Panc1 (cell line): ENCODE measurements at places on chromosomes 2 and 18. TPM values are rescaled to one million over a fixed set of nuclear protein-coding genes. Genes with fewer than 3 reads are reported as not detected.

GRCh38 chr18:11808001-11808855 lies 43.0 kb upstream of the CHMP1B start:
- H3K4me1 ChIP-seq = no peaks in the 10 kb centered on the region
- H3K27ac ChIP-seq = no peak overlapping the region
- H3K27me3 ChIP-seq = no peaks in the 10 kb centered on the region

The OSR1 gene
- 4.4 TPM for total RNA-seq

- no peak overlapping the region for H3K27ac ChIP-seq
- no peak overlapping the region for H3K4me3 ChIP-seq
- H3K4me1 ChIP-seq = no peaks in the 10 kb centered on the region
- no peaks in the 10 kb centered on the region for H3K36me3 ChIP-seq
- no peak for DNase-seq
Observed at GRCh38 chr2:75792996-75793395, 82.3 kb upstream of the GCFC2 start.

GRCh38 chr2:120869036-120869729 lies 133.5 kb downstream of the GLI2 start:
- H3K36me3 ChIP-seq = no peaks in the 10 kb centered on the region
- no peaks in the 10 kb centered on the region for H3K4me1 ChIP-seq
- no peak overlapping the region for H3K4me3 ChIP-seq
- no peaks in the 10 kb centered on the region for H3K27me3 ChIP-seq

GRCh38 chr2:27024188-27024587 lies 8.6 kb upstream of the TMEM214 start:
- no peaks in the 10 kb centered on the region for H3K36me3 ChIP-seq
- no peak for DNase-seq
- H3K27me3 ChIP-seq = no peaks in the 10 kb centered on the region

DNA sequence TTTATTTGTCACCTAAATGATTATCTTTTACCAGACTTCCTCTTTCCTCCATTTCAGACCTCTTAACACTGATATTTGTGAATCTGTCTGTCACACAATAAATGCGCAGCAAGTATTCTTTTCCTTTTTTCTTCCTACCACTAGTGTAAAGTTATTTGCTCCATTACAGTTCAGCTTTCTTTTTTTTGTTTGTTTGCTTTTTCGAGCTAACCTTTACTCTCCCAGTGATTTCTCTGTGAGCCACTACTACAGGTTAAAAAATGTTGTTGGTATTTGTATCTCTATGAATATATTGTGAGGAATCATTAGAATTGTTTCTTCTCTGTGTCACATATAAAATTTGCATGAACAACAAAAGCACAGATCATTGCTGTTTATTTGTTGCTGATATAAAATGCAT lies 854.0 kb upstream of the GCFC2 start:
- no peaks in the 10 kb centered on the region for H3K36me3 ChIP-seq
- H3K4me3 ChIP-seq = no peak overlapping the region
- no peaks in the 10 kb centered on the region for H3K27me3 ChIP-seq
- no peak overlapping the region for H3K27ac ChIP-seq
- DNase-seq = no peak

The RAB6C gene
- 0.13 TPM for total RNA-seq
